IPS DF 6.9 (cell line): ENCODE measurements at places on chromosomes 11 and 22.

GRCh38 chr11:117473481-117474091 is 145.9 kb downstream of the CEP164 start:
- DNase-seq: no peak

- no peak for DNase-seq
These were observed 2.8 kb downstream of the FZD4 start for GRCh38 chr11:86952221-86952875.

- DNase-seq: no peak
These were observed 356.3 kb downstream of the FAT3 start for GRCh38 chr11:92580908-92581307.

- no peak for DNase-seq
These were observed 606.0 kb downstream of the BUD13 start for GRCh38 chr11:116166573-116167465.

DNA sequence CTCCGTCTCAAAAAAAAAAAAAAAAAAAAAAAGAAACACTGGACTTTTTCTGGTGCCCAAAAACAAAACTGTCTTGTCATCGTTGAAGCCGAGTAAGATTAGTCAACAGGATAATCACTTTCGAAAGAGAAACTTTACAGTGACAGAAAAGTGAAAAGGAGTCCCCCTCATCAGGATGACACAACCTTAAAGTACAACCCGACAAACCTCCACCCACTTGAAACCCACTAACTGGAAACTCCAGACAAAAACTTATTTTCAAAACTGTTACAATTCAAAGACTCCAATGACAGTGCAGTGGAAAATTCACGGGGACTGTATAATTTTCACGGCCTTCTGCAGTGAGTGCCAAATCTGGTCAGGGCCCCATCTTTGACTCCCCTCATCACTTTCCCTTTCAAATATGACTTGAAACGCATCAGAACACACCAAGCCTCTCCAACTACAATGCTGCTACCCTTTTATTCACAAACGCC is 1.3 kb downstream of the DENND5A start:
- DNase-seq: no peak

- DNase-seq: no peak
These were observed 401.1 kb downstream of the SHANK2 start for GRCh38 chr11:70851308-70851707.

GRCh38 chr22:40637183-40638150 is 948 bp upstream of the MRTFA start:
- no peak for DNase-seq

GRCh38 chr11:9109858-9110731 is 18.7 kb upstream of the SCUBE2 start:
- no peak for DNase-seq

DNA sequence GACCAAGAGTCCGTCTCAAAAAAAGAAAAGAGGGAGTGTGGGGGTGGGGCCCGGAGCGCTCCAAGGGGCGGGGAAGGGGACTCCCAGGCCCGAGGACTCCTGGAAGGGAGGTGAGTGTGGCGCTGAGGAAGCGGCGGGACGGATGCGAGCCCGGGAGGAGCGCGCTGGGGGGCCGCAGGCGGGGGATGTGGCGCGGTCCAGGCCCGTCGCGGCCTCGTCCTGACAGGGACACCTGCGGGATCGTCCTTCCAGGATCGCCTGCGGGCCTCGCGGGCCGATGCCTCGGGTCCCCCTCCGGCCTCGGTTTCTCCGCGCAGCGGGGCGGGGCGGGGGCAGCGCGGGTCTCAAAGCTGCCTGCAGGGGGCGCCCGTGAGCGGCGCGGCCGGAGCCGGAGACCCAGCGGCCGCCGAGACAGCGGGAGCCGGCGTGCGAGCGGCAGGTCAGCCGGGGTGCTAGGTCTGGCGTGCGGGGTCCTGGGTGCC is 3.8 kb upstream of the ADORA2A start:
- no peak for DNase-seq

GRCh38 chr22:38250643-38251340 is 22.0 kb downstream of the TMEM184B start:
- DNase-seq: no peak

DNA sequence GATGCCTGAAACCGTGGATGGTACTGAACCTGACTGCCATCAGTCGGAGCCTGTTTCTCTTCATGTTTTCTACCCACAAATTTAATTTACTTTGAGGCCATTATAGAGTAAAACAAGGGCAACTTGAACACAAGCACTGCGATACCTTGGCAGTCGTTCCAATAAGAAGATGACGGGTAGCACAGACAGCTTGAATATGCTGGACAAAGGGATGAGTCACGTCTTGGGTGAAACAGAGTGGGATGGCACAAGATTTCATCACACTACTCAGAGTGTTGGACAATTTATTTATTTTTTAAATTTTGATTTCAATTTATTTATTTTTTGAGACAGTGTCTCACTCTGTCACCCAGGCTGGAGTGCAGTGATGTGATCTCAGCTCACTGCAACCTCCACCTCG is 5.7 kb downstream of the DIXDC1 start:
- DNase-seq: no peak

DNA sequence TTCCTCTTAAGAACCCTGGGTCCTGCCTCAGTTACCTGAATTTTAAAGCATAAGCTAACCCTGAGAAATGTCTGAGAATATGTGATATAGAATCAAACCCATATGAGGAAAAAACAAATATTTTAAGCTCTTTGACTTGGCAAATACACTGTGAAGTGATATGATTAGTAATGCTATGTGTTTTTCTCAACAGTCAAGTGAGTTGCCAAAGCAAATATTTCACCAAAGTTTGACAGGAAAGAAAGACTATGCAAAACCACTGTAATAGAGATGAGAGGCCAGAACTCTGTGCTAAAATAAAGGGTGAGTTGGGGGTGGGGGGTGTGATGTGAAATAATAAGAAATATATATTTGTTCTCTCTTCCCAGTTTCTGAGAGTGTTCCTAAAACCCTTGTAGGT is 613.5 kb upstream of the CCDC179 start:
- no peak for DNase-seq

DNA sequence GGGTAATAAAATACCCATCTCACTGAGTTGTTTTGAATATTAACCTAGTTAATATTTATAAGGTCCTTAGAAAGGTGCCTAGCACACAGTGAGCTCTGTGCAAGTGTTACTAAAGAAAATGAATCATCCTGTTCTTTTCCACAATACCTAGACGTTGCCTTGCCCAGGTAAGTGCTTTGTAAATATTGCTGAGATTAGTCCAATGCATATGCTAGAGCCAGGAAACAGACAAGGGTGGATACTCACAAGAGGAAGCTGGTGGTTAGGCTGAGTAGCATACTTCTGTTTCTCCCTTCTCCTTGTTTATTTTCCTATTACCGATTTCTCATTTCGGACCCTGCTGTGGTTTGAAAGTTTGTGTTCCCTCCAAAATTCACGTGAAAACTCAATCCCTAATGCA is 58.1 kb upstream of the BARX2 start:
- no peak for DNase-seq

- DNase-seq: no peak
These were observed 458.8 kb upstream of the CNTN5 start for GRCh38 chr11:98561877-98562395.

- DNase-seq: no peak
These were observed 40.9 kb downstream of the PRDM11 start for GRCh38 chr11:45187375-45187774.

GRCh38 chr11:118607401-118608359 is at the start of gene PHLDB1:
TSS of gene PHLDB1 (plus strand) at chr11:118607615. CDS start at chr11:118613837, 6,222 bp downstream.
- no peak for DNase-seq

DNA sequence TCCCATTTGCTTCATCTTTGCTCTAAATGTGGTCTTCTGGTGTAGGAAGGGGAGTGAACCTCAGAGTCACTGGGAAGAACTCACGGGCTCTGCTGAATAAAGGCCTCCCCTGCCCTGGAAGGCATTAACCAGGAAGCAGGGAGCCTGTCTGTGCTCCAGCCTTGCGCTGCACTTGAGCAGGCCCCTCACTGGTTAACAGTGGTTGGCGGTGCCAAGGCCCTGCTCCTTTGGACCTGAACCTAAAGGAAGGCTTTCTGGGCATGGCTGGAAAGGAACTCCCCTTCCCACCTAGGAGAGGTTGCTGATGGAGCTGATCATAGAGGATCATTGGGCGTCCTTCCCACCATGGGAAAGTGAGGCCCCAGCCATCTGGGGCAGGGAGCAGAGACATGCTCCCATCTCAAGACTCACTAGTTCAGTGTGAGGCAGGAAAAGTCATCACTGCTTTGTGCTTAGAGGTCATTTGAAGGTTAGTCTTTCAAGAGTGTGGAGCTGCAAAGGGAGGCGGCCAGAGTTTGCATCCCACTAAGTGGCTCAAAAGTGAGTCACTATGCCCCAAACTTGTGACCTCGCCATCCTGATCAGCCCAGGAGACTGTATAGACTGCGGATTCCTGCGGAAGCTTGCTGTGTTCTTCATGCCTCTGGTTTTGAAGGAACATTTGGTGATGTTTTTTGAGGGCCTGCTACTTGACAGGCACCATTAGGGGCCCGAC is 50.4 kb downstream of the DBX1 start:
- no peak for DNase-seq

DNA sequence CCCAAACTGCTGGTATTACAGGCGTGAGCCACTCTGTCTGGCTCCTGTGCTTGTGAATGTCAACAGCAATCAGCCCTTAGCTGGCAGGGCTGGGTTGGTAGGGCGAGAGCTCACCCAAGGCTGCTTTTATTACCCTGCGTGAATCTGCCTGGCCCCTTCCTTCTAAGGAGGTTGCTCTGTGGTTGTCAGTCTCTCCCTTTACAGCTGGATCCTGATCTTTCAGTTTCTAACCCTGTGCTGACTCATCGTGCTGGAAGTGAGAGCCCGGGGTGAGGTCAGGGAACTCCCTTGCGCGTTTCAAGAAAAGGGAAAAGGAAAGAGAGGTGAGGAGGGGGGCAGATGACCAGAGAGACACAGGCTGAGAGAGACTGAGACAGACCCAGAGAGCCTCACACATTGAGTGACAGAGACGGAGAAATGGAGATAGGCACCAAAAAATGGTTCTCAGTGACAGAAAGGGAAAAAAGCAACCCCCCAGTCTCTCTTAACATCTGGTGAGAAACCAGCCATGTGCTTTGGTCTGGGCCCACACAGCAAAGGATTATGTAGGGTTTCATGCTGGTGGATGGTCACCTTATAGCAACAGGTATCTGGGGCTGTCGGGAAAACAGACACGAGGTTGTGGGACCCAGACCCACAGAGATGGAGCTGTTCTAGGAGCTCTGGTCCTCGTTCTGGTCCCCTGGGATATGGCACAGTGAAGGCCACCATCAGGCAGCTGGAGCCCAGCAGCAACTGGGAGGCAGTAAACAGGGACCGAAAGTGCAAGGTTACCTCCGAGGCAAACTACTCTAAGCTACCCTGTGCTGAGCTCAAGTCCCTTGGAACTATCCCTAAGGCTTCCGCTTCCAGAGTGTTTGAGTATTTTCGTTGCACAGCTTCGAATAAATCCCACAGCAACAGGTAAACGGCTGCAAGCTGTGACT is 2.5 kb downstream of the TCN2 start:
- DNase-seq: no peak

DNA sequence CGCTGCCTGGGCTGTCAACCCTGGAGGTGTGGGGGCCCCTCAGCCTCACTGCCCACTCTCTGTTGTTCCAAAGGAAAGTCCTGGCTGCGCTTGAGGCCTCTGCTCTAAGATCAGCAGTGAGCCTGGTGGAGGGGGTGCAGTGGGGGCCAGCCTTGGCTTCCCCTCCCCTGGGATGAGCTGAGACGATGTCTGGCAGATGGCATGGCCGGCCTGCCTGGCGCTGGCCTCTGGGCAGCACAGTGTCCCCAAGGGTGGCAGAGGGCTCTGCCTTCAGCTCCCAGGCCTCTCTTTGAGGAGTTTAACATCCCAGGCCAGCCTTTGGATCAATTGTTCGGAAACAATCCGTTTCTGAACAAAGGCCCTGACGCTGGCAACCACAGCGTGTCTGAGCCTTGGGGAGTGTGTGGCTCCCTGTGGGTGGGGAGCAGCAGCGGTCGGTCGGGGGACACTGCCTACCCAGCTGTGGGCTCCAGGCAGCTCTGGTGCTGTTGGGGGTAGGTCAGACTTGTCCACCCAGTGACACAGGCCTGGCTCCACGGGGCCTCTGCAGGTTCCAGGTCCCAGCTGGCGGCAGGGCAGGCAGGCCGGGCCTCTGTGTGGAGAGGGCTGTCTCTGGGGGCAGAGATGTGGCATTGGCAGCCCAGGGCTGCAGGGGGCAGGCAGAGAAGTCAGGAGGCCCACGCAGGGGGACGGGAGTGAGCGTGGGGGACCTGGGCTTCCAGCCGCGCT is 12.1 kb downstream of the TSPAN4 start:
- DNase-seq: no peak

- no peak for DNase-seq
These were observed 304.1 kb downstream of the C11orf87 start for GRCh38 chr11:109726061-109726460.

- DNase-seq: no peak
These were observed 117.0 kb downstream of the SLC1A2 start for GRCh38 chr11:35302398-35302797.

DNA sequence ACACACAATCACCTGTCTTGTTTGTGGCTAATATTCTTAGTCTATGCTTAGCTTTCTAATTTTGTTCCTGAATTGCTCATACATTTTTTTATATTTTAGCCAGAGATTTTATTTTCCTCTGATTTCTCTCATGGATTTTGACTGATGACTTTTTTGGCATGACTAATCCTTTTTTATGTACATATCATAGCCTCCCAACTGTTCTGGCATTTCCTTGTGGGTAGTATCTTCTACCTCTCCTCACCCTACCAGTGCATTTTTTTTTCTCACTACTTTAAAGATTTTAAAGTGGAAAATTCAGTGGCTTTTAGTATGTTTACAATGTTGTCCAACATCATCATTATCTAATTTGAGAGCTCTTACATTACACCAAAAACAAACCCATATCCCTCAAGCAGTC is 84.4 kb upstream of the TENM4 start:
- DNase-seq: no peak

DNA sequence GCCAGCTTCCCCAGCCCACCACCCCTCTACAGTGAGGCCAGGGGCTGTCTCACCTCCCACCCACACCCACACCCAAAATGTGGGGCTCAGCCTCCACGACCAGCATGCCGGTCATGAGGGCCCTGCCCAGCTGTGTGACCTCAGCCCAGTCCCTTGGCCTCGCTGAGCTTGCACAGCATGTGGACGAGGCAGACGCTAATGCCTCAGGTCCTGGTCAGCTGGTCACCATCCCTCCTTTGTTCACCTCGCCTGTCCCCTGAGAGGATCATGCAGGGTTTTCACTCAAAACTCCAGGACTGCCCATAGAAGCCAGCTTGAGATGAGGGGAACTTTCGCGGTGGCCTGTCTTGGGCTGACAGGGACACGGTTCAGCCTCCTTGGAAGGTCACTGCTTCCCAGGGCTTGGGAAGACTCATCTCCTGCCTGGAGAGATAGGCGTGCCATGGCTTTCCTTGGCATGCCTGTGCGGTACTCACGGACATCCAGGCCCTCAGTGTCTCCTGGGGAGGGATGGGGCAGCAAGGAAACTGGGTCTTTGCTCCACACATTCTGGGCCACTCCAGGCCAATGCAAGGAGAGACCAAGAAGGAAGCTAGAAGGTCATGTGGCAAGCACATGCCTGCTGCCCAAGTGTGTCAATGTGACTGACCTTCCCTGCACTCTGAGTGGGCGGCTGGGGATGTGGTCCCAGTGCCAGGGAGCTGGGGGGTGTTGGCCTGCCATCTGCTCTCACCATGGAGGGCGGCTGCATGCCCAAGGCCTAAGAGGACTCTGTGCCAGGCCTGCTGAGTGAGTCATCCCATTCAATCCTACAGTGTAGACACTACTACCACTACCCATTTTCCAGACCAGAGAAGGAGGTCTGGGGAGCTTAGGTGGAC is 3.2 kb upstream of the RTN4R start:
- no peak for DNase-seq
